ENCODE measurements at places on chromosomes 3 and 15.

- DNase-seq = no peak
Measured at GRCh38 chr3:62172199-62172598, 201.2 kb downstream of the FEZF2 start.

DNA sequence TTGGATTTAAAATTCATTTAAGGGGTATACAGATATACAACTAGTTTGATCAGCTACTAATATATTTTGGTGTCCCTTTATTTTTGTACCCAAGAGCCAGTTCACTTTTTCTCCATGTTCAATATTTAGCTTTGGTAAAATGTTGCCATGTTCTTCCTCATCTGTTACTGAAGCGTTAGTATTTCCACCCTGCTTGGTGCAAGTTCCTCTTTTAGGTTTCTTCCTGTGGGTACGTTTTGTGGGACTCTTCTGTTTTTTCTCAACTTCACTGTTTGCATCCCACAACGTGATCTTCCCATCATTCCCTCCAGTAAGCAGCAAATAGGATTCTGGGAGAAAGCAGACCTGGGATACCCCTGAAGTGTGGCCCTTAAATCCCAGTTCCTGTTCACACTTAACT, 14.1 kb downstream of the WDR53 start:
- no peak for DNase-seq

GRCh38 chr15:77565378-77565915, 67.3 kb downstream of the LINGO1 start:
- DNase-seq = no peak

GRCh38 chr15:56086566-56086965, 93.2 kb upstream of the NEDD4 start:
- no peak for DNase-seq

GRCh38 chr15:62164396-62165103, 535 bp downstream of the C2CD4B start:
- DNase-seq = no peak

DNA sequence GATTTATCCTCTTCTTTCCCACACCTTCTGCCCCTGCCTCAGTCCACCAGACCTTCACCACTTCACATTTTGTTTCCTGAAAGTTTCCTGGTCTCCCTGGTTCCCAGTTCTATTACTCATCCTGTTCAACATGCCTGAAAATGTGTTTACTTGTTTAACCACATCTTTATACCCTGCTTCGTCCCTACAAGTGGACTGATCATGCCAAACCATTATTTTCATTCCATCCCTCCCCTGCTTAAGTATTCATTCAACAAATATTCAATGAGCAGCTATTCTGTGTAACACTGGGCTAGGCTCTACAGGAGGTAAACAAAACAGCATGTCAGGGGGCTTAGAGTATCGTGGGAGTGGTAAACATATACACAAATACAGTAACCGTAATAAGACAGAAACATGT, 5.5 kb downstream of the MYO5A start:
- peak; percentile 18 for DNase-seq

DNA sequence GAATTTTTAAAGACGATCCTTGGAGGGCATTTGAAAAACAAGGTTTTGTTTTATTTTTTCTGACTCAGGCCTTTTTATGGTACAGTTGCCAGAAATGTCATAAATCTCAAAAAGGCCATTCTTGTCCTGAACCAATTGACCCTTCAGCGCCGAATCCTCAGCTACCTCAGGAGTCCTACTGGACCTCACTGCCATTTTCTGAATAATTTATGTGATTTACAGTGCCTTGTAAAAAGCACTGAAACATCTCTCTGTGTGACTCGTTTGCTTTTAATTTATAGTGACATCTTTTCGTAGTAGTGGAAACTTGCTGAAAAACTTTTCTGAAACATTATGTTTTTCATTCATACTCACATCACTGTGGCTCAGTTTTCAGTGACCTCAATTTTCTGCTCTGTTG, 72.2 kb upstream of the ARL6 start:
- no peak for DNase-seq

DNA sequence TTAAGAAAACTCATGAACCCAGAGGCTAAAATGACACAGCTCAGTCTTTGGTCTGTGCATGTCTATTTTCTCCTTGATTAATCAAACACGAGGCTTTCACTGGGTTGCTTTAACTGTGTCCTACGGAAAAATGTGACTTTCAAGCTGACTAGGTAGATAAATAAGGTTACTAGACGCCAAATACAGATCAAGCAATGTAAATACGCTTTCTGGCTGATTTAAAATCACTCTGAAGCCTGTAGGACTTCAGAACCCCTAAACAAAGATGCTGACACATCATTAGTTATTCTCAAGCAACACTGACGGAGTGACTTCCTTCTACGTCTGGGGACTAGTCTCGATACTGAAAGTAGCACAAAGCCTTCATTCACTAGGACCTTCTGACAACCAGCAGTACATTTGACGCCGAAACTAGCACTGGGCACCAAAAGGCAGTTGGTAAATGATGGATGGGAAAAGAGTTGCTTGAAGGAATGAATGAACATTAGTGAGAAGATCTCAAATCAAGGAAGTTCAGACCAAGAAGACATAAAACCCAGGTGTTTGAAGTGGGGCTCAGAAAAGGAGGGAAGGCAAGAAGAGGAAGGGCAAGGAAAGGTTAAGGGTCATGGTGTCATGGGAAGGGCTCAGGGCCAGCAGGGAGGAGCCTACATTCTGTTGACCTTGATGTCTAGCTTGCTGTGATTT, 67.1 kb upstream of the CDV3 start:
- no peak for DNase-seq

GRCh38 chr3:37970802-37971201, 19.8 kb upstream of the VILL start:
- no peak for DNase-seq

DNA sequence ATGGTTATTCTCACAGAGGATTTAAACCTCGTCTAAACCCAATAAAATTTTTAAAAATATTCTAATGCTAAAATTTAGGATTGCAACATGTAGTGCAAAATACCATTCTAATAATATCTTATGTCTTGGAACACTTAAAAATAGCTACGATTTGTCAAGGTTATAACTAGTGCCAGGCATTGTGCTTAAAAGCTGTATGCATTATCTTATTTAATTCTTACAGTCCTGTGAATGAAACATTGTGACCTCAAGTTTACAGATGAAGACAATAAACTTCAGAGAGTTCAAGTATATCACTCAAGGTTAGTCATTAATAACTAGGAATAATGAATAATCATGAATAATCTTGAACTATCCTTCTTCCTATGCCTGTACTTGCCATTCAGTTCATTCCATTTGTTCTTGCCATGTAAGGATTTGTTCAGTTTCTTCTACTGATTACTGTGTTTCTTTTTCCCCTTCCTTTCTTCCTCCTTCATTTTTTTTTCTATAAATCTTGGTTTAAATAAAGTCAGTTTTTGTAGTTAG, 897.6 kb upstream of the NR2F2 start:
- no peak for DNase-seq

DNA sequence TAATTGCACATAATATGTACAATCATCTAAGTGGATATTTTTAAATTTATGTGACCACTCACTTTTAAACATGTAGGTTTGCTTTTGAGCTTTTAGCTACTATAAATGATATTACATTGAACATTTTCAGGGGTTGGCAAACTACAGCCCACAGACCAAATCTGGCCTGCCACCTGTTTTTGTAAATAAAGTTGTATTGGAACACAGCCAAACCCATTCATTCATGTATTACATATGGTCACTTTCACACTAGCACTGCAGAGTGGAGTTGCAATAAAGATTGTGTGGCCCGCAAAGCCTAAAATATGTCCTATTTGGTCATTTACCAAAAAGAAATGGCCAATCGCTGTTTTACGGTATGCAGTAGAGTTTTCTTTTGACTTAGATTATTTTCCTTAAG, 21.2 kb downstream of the CMTM7 start:
- DNase-seq = no peak

DNA sequence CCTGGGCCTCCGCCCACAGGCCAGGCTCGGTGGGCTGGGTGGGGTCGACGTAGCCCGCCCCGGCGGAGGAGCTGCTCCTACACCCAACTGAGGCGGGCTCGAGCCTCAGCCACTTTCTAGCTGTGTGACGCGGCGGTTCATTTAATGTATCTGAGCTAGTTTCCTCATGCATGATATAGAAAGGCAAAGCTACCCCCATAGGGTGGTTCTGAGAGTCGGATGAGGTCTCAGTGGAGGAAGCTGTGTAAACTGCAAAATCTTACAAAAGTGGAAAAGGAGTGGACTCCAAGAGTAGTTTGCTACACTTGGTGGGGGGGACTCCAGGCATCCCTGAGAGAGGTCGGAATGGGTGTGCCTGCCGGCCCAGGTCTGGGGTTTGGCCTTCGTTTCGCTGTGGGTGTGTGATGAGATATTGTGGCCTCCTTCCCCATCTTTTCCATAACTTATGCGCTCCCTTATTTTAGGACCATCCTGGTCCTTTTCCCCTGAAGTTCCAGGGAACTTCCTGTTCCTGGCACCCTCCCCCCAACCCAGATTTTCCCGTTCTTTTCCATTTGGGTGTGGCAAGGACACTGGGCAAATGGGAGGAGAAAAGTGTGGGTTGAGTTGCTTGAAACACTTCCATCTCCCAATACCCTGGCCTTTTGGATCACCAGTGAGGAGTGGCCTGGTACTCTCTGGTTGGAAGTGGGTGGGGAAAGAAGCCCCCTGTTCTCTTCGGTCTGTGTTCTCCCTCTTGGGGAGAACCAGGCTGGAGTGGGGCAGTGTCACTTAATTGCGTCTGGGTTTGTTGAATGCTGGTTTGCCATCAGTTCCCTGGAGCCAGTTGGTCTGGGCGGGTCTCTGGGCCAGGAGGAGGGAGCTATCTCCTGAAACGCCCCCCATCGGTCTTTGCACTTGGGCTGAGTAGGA, 1.1 kb downstream of the PDIA5 start:
- no peak for DNase-seq

GRCh38 chr3:72123908-72124441, 339.0 kb upstream of the PROK2 start:
- peak; percentile 48 for DNase-seq

DNA sequence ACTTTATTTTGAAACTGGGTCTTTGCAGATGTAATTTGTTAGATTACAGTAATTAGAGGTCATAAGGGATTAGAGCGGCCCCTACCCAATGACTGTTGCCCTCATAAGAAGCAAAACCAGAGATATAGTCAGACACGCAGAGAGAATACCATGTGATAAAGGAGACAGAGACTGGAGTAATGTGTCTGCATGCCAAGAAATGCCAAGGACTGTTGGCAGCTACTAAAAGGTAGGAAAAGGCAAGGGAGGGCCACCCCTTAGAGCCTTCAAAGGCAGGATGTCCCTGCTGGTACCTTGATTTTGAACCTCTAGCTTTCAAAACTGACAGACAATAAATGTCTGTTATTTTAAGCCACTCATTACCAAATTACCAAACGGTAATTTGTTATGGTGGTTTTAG, 548.2 kb downstream of the FHIT start:
- no peak for DNase-seq

DNA sequence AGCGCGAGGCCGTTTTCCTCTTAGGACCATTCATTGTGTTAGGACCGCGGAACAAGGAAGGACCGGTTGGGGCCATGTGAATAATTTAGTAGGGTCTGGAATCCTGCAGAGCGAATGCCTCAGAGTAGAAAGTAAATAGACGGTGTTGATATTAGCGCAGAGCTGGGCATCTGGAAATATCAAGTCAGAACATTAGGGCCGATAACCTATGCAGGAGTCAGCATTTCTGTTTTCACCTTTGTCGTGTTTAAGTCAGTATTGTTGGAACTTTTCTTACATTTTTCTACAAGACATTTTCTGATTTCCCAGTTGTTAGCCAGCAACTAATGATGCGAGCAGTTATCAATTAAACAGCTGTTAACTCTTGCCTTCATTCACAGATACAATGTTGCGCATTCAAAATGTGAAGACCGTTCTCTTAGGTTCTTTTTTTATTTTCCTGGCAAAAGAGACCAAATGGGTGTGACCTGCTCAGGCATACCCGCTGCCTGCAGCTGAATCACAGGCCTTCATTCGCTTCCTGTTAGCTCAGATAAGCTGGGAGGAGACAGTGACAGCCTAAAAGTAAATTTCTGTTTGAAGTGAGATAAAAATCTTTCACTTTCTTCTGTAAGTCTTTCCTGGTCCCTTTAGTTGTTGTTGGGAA, 966 bp upstream of the PKM start:
- peak; percentile 55 for DNase-seq

GRCh38 chr3:158420654-158421396, 150.2 kb upstream of the MLF1 start:
- no peak for DNase-seq

GRCh38 chr3:149395107-149396089, 17.9 kb upstream of the TM4SF1 start:
- DNase-seq = no peak

GRCh38 chr3:149179220-149179619, 42.4 kb downstream of the CP start:
- no peak for DNase-seq

DNA sequence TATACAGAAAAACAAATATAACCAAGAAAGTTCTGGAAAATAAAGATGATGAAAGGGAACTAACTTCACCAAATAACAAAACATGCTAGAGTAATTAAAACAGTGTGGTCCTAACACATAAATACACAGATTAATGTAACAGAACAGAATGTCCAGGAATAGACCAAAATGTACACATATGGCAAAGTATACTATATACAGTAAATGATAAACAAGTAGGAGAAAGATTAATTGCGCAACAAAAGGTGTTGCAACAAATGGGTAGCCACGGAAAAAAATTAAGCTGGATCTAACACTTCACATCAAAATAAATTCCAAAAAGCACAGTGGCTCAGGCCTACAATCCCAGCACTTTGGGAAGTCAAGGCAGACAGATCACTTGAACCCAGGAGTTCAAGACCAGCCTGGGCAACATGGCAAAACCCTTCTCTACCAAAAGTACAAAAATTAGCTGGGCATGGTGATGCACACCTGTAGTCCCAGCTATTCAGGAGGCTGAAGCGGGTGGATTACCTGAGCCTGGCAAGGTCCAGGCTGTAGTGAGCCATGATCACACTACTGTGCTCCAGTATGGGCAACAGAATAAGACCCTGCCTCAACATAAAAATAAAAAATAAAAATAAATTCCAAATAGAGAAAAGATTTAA, 19.8 kb downstream of the SCAP start:
- DNase-seq = no peak

DNA sequence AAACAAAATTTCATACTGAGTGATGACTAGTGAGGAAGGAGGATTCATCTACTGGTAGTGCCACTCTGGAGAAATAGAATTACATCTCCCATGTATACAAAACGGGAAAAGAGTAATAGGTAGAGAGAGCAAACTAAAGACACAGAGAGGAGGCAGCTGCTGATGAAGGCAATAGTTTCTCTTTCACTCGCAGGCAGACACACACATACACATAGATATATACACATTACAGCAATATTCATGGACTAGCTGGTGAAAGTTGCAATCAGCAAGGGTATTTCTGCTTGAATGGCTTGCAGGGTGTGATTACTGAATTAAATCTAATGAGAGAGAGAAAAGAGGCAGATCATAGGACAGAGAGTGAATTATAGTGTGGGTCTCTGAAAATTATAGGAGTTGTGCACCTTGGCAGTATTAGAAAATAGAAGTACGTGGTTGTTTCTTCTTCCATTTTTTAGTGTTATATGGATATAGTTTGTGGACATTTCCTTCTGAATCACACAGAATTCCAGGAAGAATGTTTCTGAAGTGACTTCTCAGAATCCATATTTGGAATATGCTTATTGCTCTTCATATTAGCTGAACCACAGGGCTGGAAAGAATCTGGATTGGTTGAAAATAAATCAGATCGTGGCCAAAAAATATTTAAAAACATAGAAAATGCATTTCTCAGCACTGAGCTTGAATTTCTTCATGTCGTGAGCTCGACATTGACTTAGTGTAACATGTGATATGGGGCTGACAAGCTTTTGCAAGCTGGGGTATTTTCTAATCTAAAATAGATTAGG, 991.2 kb downstream of the TUSC7 start:
- no peak for DNase-seq

GRCh38 chr15:85742186-85742821, 52.4 kb downstream of the KLHL25 start:
- no peak for DNase-seq

Measured in H54 (cell line).